Amniotic stem cell (primary cell): ENCODE measurements at places on chromosomes 6 and 20.

DNA sequence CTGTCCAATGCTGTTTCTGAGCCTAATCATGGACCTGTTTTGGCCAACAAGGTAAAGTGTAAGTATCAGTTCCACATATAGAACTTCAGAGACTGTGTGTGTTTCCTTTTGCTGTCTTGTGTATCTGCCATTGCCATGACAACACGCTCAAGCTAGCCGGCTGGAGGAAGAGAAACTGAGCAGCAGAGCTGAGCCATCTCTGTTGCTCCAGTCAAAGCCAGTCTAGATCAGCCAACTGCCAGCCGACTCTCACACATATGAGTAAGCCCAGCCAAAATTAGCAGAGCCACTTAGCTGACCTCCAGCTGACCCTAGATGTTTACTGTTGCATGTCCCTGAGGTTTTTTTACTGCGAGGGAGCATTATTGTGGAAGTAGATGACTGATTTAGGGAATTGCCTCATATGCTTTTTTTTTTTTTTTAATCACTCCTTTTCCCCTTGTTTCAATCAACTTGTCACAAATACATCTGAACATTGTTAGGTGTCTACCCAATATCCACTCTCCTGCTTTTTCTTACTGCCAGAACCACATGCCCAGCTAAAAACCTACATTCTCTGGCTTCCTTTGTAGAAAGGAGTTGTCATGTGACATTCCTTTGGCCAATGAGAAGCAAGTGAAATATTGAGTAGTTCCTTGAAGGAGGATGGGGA lies 304.3 kb upstream of the SUPT3H start:
- DNase-seq = no peak

- no peak for DNase-seq
Measured at GRCh38 chr6:39543095-39543494, 182.1 kb downstream of the KIF6 start.

GRCh38 chr20:36670665-36671357 lies 24.8 kb upstream of the SLA2 start:
- DNase-seq = no peak

DNA sequence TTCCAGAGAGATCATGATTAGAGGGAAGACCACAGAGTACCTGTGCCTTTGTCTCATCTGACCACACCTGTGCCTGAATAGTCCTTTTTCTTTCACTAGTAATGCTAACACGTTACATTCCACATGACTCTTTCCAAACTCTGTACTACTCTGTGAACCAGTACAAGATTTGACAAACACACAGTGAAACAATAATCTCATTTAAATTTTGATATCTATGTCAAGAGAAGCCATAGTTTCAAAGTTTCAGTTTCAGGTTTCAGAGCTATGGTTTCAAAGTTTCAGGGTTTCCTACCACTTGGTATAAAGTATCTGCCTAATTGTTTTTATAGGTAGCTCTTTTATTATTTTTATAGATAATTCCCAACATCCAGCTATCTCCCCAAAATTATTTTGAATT lies 62.0 kb upstream of the PHACTR2 start:
- DNase-seq = no peak

DNA sequence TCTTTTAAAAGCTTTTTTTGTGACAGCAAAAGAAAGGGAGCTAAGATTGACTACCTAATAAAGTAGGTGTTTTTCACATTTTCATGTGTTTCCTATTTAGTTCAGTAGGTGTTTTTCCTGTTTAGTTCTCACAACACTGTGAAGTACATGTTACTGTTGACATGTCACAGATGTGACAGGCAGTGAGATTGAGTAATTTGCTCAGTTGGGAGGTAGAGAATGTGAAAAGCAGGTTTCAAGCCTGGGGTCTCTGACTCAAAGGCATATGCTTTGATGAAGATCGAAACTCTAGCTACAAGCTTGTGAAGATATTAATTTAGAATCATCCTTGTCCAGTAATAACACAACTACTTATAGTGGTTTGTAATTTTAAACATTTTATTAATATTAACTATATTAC lies 43.1 kb downstream of the SLX4IP start:
- no peak for DNase-seq

- DNase-seq = no peak
Measured at GRCh38 chr6:119436583-119436982, 87.0 kb upstream of the MAN1A1 start.

DNA sequence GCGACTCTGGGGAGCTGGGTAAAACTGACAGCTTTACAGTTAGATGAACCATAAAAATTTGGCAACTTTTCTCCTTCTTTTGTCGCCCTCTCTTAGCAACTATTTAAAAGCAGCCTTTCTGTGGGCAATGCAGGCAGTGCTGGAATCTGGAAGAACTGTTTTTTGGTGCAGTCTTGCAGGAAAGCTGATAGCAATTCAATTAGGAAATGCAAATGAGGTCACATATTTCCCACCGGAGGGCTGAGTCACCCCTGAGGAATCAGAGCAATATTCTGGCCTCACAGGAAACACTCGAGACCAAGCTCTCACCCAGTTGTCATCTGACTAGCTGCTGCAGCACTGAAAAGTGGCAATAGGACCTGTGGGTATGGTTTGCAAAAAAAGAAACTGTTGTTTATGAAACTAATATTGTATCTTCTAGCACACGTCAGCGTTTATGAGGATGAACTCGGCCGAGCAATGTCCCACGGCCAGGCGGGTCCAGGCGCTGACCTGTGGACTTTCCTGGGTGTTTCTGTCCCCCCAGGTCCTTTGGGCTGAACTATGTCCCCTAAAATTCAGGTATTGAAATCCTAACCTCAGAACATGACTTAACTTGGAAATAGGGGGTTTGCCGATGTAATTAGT lies 312.3 kb downstream of the TAF4 start:
- no peak for DNase-seq

DNA sequence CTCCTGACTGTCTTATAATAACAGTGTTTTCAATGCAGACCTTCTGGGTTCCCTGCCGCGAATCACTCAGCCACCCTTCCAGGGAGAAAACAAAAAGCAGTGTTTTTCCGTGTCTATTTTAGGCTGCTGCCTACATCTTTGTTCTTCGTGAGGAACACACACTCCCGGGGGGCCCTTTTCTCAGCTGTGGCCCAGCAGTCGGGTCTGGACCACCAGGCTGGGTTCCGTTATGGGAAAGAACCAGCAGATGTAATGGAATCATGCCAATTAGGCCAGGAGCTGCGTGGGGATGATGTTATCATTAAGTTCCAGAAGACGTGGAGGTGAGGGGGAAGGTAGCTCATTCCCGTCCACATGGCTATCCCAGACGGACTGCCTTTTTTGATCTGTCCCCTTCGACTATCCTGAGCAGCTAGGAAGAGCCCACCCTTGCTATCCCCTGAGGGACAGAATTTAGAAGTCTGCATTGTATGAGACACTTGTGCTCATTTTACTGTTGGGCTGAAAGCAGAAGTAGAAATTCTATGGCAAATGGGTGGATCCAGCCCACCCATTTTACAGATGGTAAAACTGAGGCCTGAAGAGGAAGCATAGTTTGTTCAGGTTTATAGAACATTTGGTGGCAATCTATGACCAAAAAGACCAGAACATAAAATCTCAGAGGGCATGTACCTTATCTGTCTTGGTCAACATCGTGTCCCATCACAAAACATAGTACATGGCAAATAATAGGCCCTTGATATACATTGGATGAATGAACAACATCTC lies 54.5 kb downstream of the KCNB1 start:
- DNase-seq = no peak

DNA sequence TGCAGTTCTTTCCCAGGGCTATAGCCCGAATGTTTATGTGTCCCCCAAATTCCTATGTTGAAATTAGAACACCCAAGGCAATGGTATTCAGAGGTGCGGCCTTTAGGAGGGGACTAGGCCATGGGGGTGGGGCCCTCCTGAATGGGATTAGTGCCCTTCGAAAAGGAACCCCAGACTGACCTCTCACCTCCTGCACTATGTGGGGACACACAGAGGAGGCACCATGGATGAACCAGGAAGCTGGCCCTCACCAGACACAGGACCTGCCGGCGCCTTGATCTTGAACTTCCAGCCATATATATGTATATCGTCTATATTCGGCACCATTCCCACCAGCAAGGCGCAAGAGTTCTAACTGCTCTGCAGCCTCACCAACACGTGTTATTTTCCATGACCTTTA lies 101.5 kb upstream of the BHLHE23 start:
- DNase-seq = no peak

DNA sequence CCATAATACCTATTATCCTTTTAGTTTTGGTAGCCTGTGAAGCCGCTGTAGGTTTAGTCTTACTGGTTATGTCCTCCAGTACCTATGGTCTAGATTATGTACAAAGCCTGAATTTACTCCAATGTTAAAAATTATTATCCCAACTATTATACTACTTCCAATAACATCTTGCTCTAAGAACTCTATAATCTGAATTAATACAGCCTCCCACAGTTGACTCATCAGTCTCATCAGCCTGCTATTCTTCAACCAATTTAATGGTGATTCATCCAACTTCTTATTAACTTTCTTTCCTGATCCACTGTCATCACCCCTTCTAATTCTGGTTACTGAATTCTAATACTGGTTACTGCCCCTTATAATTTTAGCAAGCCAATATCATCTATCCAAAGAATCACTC lies 370.3 kb upstream of the OPRM1 start:
- DNase-seq = no peak

DNA sequence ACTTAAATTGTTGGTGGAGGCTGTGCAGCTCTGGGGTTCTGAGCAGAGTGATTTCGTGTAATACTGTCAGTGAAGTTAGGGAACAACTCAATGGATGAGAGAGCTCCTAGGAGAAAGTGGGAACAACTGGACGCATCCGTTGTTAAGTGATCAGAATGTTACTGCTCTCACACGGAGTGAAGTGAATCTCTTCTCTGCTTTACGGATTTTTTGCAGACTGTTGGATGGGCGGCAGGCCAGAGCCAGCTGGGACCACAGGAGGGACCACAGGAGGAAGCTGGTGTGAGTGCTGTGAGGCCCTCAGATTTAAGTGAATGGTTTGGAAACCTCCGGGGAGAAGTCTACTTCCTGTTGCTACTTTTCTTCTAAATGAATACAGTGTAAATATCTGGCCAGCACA lies 23.7 kb upstream of the PPP1R14C start:
- no peak for DNase-seq

GRCh38 chr6:41599015-41599851 lies 39.0 kb upstream of the MDFI start:
- DNase-seq = no peak

- DNase-seq = no peak
Measured at GRCh38 chr6:52574709-52575501, 2.0 kb downstream of the TRAM2 start.

DNA sequence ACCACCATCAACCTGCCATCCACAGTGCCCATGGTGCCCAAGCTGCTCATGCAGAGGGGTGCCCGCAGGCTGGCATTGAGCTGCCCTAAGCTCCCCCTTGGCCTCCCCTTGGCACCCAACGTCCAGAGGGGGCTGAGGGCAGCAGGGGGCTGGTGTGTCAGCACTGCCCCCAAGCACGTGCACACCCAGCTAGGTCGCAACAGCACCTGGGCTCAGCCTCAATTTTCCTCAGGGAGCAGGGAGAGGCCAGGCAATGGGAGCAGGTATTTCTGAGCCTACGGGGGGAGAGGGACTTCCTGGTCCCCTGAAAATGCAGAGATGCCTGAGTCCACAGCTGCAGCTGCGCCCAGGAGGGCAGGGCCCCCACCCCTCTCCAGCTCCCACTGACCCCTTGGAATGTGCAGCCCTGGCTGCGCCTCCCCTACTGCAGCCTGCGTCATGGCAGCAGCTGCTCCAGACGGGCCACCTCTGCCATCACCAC lies 204.2 kb downstream of the ANKRD60 start:
- DNase-seq = no peak

GRCh38 chr20:37898233-37899104 lies 4.5 kb upstream of the VSTM2L start:
- no peak for DNase-seq

GRCh38 chr20:62025394-62025793 lies 40.3 kb downstream of the TAF4 start:
- no peak for DNase-seq

DNA sequence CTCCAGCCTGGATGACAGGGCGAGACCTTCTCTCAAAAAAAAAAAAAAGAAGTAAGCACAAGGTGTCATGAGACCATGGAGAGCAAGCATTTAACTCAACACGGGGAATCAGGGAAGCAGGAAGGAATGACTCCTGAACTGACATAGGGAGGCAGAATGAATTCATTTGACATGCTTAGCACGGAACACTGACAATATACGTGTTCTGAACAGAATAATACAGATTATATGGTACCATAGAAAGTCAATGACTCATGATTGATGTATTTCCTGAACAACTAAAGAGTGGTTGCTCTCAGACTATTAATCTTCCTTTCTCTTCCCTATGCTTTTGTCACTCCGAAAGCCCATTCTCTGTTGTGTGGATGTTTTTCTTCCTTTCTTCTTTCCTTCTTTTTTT lies 20.7 kb upstream of the ASIP start:
- DNase-seq = no peak

GRCh38 chr6:140441256-140441655 lies 1066.8 kb upstream of the CITED2 start:
- DNase-seq = no peak

GRCh38 chr20:40848526-40848925 lies 159.5 kb upstream of the MAFB start:
- no peak for DNase-seq

DNA sequence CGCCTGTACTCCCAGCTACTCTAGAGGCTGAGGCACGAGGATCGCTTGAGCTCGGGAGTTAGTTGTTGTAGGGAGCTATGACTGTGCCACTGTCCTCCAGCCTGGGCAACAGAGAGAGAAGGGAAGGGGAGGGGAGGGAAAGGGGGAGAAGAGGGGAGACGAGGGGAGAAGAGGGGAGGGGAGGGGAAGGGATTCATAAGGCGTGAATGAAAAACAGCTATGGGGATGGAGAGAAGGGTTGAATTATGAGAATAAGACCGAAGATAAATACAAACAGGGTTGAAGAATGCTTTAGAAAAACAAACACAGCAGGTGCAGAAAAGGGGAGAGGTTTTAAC lies 106.0 kb downstream of the TRIM27 start:
- DNase-seq = no peak

- DNase-seq = no peak
Measured at GRCh38 chr6:92541448-92542060, 877.8 kb downstream of the EPHA7 start.

DNA sequence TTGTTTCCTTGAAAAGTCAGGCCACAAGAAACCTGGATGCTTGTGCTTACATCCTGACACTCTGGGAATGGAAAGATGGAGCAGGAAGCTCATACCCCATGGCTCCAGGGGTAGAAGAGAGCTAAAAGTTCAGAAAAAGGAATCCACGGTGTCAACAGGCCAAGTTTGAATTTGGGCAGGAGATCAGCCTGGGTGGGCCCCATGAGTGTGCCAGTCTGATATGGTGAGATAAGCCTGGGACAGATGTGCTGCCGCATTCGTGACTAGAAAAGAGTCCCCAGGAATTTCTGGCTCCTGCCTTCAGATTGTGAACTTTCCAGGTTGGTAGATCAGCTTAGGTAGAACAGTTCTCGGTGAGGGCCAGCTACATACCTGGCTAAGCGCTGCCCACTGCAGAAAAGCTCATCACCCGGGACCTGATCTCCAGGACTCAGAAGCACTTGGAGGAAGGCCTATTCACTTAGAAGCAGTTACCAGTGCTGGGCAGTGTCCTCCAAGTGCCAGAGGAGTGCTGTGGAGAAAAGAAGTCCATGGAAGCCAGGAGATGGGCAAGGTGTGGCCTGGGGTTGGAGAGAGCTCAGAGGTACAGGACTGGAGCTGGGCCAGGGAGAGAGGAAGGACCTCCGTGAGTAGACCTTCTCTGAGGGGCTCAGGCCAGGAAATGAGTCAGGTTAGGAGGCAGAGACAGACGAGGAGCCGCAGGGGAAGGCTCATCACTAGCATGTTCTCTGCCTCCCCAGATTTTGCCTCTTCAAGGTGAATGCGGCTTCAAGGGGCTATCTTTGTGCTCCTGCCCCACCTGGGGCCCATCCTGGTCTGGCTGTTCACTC lies at the start of gene TSPO2:
TSPO2 (plus strand) TSS at position 242 of the 830 bp plus-strand sequence; CDS start at position 761, 519 bp downstream.
- DNase-seq = no peak

GRCh38 chr20:6802227-6802626 lies 34.7 kb downstream of the BMP2 start:
- DNase-seq = no peak
